GM10248 (cell line): ENCODE measurements at places on chromosomes 7 and 10.
A peak's percentile ranks its signal among the peaks of the same experiment; 100 is the strongest.

DNA sequence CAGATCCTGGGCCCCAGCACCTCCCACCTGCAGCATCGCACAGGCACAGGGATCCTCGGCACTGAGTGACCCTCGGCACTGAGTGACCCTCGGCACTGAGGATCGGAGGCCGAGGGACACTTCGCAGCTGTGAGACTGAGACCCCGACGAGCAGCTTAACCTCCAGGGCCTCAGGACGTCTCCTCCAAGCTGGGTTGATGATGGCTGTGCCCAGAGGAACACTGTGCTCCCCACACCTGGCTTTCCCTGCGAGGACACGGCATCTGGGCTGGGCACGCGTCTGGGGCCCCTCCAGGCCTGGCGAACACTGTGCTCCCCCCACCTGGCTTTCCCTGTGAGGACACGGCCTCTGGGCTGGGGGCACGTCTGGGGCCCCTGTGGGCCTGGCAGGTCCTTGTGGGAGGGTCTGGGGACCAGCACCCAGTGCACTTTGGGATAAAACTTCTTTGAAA is 158.3 kb upstream of the PPP2R2D start:
- DNase-seq: no peak

- DNase-seq: no peak
Observed at GRCh38 chr7:115505136-115505535, 525.4 kb downstream of the TFEC start.

DNA sequence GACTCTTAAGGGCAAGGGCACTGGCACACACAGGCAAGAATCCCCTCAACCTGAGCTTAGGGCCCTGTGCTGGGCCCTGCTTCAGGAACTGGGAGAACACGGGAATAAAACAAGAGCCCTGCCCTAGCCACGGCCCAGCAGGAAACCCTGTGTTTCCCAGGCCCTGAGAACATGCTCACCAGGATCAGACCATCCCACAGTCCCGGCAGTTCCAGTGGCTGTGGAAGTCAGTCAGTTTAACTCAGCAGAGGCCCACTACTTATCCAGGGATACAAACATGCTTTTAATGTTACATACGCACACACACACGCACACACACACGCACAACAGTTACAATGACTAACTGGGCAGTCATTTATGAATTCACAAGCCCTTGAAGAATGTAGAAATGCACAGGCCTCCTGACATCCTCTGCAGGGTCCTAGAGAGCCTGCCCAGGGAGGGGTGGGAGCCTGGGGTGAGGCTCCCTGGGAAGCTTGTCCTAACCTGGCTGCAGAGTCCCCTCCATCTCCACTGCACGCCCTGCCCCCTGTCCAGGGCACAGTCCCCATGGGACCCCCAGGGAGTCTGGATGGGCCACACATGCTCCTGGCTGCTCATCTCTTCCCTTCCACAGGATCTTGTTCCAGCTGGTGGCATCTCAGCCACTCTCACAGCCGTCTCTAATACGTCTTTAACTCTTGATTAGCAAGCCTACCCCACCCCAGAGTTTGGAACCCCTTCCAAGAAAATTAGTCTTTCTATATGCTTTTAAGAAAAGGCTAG is 97.6 kb downstream of the TCERG1L start:
- DNase-seq: no peak

GRCh38 chr10:43079856-43080255 is 3.0 kb downstream of the RET start:
- no peak for DNase-seq

GRCh38 chr10:56881218-56881617 is 520.2 kb upstream of the ZWINT start:
- DNase-seq: no peak

GRCh38 chr10:126135177-126135576 is 238.8 kb downstream of the FANK1 start:
- no peak for DNase-seq

DNA sequence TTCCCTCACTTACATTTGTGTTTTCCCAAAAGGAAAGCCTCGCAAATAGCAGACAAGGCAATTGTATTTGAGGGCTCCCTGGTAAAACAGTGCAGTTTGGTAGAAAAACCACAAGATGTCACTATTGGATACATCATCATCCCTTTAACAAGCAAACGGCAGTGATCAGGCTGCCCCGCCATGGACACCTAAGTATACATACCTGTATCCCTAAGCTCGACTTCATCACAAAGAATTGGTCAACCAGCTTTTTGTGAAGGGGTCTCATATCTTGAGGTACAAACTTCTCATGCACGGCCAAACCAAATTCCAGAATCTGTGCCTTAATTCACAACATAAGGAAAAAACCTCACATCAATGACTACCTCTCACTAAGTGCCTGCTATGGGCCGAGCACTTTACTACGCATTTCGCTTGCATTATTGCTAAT is 179.5 kb upstream of the IMMP2L start:
- DNase-seq: peak; percentile 66

DNA sequence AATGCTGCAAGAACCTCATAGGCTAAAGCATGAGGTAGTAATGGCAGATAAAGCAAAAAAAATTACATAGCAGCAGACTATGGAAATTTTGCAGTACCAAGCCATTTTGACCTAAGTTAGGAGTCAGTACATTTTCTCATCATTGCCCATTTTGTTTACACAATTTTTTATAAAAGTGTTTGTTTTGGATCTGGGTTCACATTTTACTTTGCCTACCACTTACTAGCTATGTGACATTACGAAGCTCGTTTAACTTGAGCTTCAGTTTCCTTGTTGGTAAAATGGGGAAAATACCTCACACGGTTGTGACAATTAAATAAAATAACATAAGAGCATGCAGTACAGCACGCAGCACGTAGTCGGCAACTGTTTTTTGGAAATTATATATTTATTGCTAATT is 99.6 kb downstream of the ADD3 start:
- no peak for DNase-seq

DNA sequence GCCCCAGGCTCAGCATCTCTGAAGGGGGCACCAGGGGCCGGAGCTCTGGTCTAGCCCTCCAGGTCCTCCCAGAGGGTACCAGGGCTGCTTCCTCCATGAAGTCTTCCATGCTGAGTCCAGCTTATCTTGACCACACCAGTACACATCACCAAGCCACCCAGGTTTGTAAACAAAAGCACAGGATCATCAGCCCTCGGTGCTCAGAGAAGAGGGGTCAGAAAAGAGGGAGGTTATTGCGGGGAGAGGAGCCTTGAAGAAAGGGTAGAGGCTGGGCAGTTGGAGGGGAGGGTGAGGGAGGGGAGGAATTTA is 23.9 kb downstream of the AQP1 start:
- no peak for DNase-seq

DNA sequence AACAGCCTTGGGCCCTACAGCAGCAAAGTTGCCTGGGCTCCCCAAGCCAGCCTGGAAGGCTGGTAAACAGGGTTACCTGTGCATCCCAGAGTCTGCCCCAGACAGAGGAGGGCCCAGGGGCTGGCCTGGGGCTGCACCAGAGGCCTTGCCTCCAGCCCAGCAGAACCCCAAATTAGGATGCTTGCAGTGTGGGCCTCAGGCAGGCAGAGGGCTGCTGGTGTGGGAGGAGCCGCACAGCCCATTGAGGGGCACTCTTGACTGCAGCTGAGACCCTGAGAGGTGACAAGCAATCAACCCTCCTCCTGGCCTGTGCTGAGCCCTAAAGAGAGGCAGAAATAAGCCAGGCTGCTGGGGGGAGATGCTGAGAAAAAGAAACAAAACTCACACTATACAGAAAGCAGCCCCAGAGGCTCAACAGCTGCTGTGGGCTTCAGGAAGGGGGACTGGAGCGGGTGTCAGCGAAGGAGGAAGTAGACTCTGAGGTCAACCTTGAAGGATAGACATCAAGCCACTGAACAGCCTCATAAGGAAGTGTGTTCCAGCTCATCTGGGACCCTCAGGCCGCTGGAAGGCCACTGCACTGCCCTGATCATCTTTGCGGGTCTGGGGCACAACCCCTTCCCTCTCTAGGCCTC is 6.6 kb downstream of the AIFM2 start:
- DNase-seq: no peak

DNA sequence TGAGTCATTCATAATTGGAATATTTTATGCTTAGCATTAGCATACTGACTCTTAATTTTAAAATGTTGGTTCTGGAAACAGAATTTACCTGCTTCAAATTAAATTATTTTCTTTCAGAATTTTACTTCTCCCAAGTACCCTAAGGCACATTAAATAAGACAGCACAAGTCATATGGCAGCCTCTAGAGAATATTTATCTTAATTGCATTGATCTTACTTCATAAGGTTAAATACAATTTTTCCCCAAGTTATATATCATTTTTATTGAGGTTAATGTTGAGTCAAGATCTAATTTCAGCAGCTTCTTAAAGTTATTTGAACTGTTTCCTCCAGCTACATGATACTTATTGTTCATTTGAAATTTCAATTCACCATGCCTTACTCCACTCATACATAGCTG is 123.1 kb upstream of the IMMP2L start:
- no peak for DNase-seq

- DNase-seq: no peak
Observed at GRCh38 chr10:120386896-120387295, 70.1 kb upstream of the PLPP4 start.

DNA sequence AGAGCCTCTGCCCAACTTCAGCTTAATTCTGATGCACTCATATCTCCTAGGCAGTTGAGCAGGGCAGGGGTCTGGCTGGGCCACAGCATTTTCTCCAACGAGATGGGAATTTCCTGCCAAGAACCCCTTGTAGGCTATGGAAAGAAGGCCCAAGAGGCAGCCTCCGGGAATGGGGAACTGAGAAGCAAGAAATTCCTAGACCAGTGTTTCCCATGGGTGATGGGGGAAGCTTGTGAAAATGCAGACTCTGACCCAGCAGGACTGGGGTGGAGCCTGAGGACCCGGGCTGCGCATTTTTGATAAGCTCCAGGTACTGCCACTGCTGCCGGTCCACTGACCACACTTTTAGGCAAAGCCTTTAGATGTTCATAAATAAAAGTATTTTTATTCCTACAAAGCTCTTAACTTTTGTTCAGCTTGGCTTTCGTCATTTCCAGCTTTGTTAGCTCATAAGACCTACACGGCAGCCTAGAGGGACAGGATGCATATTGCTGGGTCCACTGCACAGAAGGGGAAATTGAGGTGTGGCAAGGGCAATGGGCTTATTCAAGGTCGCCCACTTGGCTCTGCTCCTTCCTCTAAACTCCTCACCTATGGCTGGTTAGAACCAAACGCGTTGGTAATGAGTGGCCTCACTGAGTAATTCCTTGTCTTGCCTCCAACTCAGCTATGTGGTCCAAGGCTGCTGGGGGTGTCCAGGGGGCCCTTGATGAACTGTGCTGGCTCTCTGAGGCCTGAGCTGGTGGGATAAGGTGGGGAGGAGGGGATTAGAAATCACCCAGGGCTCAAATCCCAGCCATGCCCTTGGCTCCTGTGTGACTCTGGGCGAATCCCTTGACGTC is 29.5 kb downstream of the ZCCHC24 start:
- no peak for DNase-seq

GRCh38 chr7:37359180-37359579 is 89.5 kb downstream of the ELMO1 start:
- DNase-seq: no peak

- DNase-seq: no peak
Observed at GRCh38 chr7:141839256-141839655, 2.0 kb downstream of the PRSS37 start.

DNA sequence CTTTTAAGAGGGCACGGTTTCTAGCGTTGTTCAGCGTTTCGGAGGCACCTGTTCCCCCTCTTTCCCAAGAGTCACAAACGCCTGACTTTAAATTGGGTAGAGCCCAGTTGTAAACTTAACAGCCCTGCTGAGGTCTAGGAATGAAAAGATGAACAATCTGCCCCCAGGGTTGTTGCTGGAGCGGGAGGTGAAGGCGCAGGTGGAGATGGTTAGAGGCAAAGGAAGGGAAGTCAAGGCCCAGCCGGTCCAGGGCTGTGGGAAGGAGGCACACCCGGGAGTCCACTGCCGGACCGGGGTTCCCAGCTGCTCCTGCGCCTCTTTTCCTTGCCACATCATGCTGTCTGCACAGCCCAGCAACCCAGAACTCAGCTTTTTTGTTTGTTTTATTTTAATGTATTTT is 770 bp downstream of the PRXL2A start:
- no peak for DNase-seq

DNA sequence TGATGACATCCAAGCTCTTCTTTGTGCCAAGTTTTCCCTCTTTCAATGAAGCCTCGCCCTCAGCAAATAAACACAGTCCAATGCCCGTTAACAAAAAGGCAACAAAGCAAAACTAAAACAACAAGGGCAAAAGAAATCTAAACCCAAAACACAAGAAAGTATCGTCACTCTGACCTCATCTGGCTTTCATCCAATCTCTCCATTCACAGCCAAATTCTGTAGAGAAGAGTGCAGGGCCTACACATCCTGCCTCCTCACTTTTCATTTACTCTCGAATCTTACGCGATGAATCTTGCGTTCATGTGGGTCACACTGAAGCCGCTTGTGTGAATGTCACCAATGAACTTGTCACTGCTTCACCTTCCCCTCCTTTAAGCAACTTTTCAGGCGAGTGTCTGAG is 15.9 kb upstream of the AKR1E2 start:
- DNase-seq: no peak

DNA sequence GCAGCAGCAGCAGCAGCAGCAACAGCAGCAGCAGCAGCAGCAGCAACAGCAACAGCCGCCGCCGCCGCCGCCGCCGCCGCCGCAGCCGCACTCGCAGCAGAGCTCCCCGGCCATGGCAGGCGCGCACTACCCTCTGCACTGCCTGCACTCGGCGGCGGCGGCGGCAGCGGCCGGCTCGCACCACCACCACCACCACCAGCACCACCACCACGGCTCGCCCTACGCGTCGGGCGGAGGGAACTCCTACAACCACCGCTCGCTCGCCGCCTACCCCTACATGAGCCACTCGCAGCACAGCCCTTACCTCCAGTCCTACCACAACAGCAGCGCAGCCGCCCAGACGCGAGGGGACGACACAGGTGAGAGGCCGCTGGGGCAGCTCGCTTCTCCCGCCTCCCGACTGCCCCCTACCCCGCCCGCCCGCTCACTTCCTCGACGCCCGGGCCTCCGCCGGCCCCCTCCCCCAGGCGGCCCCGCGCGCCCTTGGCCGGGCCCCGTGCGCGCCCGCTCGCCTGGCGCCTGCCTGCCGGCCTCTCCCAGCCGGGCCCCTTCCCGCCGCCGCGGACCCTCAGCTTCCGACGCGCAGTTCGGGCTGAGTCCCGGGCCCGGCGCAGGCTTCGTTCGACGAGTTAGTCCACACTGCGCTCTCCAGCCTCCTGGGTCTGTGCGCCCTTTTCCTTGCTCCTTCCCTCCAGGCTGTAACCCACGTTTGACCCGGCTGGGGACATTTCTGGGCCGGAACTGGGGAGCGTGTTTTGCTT is 882 bp downstream of the DLX6 start:
- DNase-seq: no peak

DNA sequence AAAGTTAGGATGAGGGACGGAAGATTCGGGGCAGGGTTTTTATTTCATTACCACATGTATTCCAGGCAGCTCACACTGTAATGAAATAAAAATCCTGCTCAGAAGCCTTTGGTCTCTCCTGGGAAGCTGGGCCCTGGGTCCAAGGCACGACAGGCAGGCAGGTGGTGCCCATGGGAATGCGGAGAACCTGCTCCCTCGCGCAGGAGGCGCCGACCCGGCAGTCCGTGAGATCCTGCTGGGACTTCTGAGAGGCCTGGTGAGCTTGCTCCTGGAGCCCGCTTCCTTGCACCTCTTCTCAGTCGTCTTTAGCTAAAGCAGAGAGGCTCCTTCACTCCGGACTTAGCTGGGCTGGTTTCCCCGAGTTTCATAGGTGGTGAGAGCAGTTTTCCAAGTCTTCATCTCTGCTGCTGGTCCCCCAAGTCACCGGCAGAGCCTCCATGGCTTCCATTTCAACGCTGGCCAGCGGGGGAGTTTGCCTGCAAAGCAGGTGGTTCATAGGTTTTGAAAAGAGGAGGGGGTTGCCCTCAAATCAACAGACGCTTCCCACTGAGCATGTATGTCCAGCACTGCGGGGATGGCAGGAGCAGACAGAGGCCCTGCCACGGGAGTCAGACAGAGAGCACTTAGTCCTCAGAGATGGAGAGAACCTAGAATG is 24.5 kb downstream of the IL15RA start:
- no peak for DNase-seq
